ENCODE measurements at places on chromosomes 2 and 18. TPM values are rescaled to one million over a fixed set of nuclear protein-coding genes. Genes with fewer than 3 reads are reported as not detected.

DNA sequence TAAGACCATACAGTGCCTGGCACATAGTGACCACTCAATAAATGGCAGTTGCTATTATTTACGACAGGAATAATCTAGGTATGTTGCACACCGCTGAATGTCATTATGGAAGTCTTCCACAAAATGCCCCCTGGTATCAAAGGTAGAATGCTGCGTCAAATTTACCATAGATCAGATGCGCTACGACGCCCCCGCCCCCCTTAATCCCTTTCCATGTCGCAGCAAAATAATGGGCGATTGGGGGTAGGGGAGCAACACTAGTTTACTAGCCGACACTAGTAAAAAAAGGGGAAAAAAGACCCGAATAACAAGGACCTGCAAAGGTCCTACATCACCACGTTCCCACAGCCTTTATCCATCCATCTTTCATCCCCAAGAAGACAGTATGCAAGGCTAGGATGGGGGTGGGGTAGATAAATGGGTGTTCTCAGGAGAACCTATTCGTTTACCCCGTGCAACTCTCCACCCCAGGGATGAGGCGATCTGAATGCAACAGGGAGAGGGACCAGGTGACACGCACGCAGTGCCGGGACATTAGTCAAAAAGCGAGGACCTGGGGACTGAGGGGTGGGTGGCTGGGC, 455 bp downstream of the PREPL start:
- no peak for DNase-seq

DNA sequence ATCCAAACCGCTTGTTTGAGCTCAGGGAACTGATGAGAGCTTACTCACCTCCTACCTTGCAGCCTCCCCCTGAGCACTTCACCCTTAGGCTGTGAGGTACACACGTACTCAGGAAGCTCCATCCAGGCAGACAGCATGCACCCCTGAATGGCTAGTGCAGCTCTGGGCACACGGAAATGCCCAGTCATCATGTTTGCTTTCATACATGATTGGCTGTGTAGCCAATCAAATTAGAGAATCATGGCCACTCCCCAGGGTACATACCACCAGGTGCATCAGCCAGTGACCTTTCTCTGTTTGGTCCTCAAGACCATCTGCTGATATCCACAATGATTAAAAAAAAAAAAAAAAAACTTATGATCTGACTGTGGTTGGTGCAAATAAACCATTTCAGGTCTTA, 42.1 kb downstream of the RNF152 start:
- no peak for DNase-seq

DNA sequence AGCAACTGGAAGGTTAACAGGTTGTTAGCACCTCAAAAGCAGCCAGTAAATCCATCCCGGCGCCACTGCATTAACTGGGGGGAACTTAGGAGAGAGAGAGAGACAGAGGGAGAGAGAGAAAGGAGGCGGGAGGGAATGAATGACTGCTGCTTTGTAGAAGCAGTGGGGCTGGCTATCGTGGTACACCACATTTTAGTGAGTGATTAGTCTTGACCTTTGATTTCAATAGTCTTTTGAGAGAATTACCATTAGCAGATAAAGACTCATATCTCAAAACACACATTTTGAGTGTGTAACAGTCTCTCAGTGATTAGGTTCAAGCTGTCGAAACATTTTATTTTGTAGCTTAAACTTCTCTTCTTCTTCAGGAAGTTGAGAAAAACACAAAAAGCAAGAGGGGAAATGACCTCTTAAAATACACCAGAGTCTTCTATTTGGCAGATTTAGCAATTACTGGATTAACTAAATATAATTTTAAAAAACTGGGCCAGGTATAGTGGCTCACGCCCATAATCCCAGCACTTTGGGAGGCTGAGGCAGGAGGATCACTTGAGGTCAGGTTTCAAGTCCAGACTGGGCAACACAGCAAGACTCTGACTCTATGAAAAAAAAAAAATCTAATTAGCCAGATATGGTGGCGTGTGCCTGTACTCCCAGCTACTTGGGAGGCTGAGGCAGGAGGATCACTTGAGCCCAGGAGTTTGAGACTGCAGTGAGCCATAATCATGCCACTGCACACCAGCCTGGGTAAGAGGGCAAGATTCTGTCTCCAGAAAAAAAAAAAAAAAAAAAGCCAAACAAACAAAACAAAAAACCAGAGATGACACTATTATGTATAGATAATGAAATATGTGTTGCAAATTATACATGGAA, 22.0 kb upstream of the PNO1 start:
- no peak for DNase-seq

GRCh38 chr18:22223254-22223964, 54.0 kb downstream of the GATA6 start:
- peak; percentile 58 for DNase-seq

DNA sequence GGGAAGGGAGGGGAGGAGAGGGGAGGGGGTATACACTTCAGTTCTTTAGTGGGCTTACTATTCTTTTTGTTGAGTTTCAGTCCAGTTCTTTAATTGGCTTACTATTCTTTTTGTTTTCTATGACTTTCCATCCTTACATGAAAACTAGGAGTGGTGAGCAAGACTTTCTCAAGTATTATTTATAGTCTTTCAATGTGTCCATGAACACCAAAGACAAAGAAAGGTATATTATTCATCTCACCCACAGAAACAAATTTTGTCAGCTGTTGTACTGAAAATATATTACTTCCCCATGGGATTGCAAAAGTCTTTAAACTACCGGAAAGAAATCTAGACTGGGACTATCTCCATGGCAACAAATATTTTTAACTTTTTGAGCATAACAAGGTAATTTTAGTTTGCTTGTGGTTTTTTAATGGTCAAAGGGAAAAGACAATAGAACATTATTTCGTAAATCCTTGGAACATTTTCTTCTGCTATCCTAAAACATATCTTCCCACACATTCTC, 17.6 kb downstream of the ADAM17 start:
- DNase-seq: no peak

- DNase-seq: no peak
Observed at GRCh38 chr2:23434721-23435121, 49.7 kb downstream of the KLHL29 start.

DNA sequence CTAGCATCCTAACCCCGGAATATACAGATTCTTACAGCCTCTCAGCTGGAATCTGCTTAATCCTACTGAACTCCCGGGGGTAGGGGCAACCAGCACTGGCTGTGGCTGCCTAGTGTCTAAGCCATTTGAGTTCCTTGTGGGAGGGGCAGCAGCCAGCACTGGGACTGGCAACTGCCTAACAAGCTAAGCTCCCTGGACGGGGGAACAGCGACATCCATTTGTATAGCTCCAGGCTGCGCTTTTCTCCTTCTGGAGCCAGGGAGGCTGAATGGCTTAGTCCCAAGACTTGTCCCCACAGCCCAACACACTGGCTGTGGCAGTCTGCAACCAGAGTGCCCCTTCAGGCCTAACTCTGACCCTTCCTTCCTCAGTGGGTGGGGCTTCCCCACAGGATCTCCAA, 787.2 kb downstream of the METTL4 start:
- no peak for DNase-seq

MC4R gene
- not detected for total RNA-seq

TMEFF2 gene
- not detected for total RNA-seq

TCF23 gene
- total RNA-seq: not detected
